Tibial artery (tissue), 4 donors: ENCODE measurements at places on chromosomes 6 and 20.

DNA sequence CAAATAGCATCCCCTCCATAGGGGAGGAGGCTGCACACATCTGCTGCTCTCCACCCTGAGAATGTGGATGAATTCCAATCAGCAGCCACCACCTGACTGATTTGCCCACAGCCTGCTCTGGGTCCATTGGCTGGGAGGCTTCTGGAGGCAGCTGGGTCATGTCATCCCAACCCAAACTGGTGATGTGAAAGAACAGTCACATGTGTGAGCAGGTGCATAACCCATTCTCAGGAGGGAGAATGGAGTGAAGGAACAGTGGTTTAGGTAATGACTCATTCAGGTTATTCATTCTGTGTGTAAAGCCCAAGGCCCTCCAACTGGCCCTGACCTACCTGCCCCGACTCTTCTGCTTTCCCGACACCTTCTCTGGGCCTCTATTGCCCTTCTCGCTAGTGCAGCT is 90.9 kb upstream of the GCM1 start:
- no peak for DNase-seq

DNA sequence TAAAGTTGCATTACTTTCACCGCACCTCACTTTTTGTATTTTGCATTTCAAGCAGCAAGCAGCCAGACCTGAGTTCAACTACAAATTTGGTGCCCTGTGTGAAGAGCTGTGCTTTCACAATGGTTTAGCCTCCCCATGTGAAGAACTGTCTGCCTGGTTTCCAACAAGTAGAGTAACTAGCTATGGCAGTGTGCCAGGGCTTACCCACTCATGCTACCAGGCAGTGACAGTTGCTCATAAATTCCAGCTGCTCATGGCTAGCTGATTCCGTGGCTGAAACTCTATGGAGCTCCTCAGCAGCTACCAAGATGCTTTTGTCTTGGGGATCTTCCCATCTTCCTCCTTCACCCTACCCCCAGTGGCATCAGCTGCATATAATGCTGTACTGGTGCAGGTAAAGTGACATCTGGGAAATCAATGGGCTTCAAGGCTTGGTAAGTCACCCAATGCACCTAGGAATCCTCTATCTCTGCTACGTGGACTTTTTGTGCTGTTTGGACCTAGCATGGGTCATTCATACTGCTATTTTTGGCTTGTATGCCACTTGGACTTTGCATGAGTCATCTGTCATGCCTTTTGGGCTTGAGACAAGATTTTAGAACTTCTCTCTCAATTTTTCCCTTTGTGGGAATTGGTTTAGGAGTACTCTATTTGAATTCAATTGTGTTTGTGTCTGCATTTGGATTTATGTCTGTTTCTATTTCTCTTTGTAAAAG is 176.5 kb upstream of the GJE1 start:
- DNase-seq = no peak

GRCh38 chr6:169938262-169938701 is 186.9 kb downstream of the ERMARD start:
- DNase-seq = no peak

- DNase-seq = peak; percentile 66
Measured at GRCh38 chr20:53611449-53611894, 17.8 kb upstream of the ZNF217 start.

DNA sequence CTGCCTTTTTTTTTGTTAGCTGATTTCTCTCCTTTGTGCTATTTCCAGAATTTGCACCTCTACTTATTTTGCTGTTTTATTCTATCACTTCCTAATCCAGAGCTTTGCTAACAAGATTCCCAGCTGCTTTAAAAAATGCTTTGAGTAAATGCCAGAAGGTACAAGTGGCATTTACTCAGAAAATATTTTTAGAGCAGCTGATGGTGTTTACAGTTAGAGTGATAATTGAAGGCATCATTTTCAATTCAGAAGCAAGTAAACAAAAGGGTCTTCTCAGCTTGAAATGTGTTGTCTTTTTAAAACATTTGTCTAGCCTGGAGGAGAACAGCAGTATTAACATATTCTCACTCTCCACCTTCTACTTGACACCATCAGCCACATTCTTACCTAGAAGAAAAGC is 99.9 kb downstream of the OTOR start:
- no peak for DNase-seq

GRCh38 chr6:166777096-166777630 is 150.1 kb upstream of the RPS6KA2 start:
- no peak for DNase-seq

DNA sequence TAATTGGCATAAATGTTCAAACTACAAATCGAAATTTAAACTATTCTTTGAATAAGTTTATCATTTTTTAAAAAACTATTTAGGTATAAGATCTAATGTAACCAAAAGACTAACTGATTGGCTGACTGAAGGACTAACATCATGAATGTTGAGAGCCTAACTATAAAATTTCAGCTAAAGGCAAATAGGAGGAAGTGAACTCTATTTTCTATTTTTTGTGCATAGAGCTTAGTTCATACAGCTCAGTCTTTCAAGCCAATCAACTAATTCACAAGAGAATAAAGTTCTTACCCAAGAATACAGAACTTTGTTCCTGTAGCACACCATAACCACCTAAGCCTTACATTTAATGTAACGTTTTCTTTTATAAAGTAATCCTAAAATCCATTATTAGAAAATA is 46.3 kb upstream of the STXBP5 start:
- no peak for DNase-seq

DNA sequence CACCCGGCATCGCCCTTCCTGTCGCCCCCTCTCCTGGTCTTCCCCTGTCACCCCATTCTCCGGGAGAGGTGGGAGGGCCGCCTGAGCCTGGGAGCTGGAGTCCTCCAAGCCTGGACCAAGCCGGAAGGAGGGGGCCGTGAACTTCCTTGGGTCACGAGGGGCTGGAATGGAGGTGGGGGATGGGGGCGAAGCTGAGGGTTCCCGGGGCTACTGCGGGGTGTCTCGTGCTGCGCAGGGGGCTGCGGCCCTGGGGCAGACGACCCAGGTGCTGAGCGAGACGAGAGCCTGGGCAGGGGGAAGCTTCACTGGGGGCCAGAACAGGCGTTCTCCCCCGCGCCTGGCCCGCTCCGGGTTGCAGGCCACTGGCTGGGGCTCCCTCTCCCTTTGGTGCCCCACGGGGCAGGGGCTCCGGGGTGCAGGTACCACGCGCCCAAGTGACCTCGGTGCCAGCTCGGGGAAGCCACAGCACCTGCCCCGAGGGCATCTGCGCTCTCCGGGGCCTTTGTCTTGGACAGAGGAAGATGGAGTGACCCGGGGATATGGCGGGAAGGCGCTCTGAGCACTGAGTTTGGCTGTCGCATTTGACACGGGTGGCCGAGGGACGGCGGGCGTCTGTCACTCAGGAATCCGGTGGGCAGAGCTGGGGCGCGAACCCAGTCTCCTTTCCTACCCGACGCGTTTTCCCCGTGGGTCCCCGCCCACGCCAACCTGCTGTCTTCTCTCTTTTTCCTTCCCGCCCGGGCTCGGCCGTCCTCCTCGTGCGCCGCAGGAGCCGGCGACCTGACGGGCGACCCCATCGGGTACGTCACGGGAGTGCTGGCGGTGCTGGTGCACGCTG is 1.2 kb downstream of the SLC35D3 start:
- DNase-seq = no peak

- no peak for DNase-seq
Measured at GRCh38 chr20:59223182-59223601, 59.6 kb downstream of the ZNF831 start.
